ENCODE measurements at places on chromosomes 1 and 21.

DNA sequence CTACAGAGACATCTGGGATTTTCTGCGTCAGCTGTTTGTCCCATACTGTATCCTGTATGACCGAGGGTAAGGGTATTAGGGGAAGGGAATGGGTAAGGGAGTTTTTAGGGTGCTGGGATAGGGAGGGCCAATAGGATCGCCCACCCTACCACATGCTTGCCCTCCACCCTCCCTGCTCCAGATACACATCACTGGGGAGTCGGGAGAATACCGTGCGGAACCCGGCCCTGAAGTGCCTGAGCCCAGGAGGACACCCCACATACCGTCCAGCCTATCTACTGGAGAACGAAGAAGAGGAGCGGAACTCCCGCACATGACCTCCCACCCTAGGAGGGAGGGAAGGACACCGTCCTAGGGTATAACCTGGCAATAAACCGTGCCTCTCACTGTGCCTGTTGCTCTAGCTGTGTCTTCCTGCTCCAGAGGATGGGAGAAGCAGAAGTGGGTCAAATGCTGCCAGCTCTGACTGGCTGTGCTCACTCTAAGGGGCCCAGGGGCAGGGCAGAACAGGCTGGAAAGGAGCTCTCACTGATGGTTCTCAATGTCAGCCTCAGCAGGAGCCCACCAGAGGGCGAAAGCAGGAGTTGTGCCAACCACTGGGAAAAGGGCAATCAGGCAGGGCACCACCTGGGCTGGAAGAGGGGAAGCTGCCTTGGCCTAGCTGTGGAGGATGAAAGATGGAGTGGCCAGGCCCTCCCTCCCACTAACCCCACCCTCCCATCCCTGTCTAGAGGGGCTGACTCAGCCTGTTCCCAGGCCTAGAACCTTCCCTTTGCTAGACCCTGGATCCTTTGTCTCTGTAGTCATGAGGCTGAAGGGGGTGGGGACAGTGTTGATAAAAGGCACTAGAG is 440 bp upstream of the LENEP start:
- DNase-seq: no peak

DNA sequence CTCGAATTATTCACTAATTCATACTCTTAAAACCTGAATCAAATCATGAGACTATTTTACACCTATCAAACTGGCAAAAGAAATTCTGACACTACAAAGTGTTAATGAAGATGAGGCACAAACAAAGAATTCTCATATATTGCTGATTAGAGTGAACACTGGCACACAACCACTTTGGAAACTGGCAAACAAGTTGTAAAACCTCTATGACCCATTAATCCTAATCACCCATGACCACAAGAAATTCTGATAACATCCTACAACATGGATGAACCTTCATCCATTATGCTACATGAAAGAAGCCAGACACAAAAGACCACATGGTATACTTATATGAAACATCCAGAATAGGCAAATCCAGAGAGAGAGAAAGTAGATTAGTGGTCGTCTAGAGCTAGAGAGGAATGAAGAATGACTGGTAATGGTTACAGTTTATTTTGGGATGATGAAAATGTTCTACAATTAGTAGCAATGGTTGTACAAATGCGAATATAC is 8.5 kb downstream of the GPBP1L1 start:
- no peak for DNase-seq

- no peak for DNase-seq
Measured at GRCh38 chr1:206678490-206678889, 6.2 kb upstream of the MAPKAPK2 start.

- DNase-seq: no peak
Measured at GRCh38 chr1:72442262-72442661, 159.9 kb upstream of the NEGR1 start.

DNA sequence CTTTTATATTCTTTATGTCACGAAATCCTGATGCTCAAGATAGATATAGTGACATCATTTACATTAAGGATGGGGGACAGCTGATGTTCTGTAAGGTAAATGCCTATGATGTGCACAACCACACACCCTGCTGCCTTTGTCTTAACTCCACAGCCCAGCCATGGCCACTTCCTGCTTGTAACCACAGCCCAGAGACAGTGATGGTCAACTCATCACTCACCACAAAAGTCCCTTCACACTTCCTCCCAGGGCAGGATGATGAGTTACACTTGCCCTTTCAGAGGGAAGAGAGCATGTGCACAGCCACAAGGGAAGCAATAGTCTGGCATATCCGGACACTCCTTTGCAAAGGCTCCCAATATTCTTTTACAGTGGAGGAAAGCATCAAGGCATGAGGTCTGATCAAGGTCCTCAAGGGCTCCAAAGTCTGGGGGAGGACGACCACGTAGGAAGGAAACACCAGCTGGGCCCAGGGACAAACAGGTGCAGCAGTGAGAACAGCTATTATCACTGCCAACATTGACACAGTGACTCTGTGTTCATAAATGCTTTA is 53.8 kb downstream of the PLPP3 start:
- DNase-seq: peak; percentile 79

GRCh38 chr21:26881504-26882228 is 36.5 kb upstream of the ADAMTS1 start:
- DNase-seq: no peak

- no peak for DNase-seq
Measured at GRCh38 chr1:216900116-216900620, 176.9 kb upstream of the ESRRG start.

- DNase-seq: no peak
Measured at GRCh38 chr1:233081735-233082134, 131.3 kb downstream of the NTPCR start.

- DNase-seq: no peak
Measured at GRCh38 chr1:220594356-220594755, 66.4 kb downstream of the MARK1 start.

GRCh38 chr1:20739225-20739624 is 6.7 kb upstream of the SH2D5 start:
- no peak for DNase-seq

- no peak for DNase-seq
Measured at GRCh38 chr1:158945061-158945460, 13.7 kb downstream of the PYHIN1 start.

DNA sequence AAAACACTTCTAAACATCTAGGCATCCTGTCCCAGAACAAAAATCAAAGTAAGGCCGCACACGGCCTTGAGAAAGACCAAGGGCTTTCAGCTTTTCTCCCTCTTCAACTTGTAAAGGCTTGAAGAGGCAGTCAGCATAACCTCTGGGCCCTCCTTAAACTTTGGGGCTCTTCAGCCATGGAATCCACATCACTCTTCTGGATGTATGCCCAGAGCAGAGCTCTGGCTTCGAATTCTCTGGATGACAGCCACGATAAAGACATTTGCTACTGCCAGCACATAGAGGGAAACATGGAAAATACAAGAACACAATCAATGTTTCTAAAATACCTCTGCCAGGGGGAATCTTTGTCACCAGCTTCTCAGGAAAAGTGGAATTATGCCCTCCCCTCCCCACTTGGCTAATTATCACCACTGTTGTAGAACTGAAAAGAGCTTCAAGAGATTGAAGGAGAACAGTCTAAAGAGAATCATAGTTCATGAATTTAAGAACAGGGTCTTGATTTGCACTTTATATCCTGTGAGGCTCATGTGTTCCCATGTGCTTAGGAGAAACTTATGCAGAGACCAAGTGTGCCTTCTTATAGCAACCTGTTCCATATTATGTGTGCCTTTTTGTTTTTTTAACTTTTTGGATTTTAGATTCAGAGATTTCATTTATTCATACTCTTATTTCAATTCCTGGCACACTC is 39.0 kb upstream of the DPT start:
- no peak for DNase-seq

DNA sequence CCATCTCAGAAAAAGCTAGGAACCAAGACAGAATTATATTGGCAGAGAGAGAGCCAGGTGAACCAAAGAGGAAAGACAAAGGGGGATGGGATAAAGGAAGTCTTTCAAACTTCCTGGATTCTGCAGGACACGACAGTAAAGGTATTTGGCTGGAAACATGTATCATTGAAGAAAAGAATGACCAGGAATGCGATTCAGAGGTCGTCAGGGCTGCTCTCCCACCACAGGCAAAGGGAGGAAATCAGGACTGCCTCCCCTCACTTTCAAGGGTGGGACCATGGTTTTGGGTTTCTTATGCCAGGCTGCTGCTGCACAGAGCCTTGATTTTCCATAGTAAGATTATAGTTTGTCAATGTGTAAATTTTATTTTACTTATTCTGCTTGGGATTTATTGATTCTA is 848.8 kb downstream of the BRINP3 start:
- DNase-seq: no peak

DNA sequence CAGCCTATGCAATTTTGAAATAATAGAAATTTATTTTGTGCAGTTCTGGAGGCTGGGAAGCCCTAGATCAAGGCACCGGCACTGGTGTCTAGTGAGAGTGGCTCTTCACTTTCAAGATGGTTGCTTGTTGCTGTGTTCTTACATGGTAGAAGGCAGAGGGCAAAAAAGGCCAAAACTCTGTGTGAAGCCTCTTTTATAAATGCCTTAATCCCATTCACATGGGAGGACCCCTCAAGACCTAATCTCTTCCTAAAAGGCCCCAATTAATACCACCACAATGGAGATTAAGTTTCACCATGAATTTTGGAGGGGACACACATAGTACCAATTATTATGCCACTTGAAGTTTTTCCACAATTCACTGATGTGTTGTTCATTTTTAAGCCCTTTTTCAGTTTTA is 21.0 kb downstream of the PRKAB2 start:
- no peak for DNase-seq

GRCh38 chr1:113780374-113781146 is 21.3 kb upstream of the PHTF1 start:
- no peak for DNase-seq

DNA sequence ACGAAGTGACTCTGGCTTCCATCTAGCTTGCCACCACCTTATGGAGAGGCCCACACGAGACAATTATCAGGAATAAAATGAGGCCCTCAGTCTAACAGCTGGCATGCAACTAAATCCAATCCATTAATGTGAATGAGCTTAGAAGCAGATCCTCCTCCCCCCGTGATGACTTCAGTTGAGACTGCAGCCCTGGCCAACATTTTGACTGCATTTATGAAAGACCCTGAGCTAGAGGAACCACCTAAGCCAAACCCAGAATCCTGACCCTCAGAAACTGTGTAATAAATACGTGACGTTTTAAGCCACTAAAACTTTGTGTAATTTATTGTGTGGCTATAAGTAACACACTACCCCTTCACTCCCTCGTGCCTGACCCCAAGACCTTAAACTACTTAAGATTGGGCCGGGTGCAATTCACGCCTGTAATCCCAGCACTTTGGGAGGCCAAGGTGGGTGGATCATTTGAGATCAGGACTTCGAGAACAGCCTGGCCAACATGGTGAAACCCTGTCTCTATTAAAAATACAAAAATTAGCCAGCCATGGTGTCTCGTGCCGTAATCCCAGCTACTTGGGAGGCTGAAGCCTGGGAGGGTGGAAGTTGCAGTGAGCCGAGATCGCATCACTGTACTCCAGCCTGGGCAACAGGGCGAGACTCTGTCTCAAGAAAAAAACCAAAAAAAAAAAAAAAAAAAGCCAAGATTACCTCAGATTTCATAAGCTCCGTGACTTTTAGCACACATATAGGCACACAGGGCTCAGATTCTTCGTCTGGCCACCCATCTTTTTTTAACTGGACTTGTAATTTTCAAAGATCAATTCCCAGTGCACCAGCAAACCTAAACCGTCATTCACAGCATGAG is 72.5 kb downstream of the ENAH start:
- DNase-seq: no peak

DNA sequence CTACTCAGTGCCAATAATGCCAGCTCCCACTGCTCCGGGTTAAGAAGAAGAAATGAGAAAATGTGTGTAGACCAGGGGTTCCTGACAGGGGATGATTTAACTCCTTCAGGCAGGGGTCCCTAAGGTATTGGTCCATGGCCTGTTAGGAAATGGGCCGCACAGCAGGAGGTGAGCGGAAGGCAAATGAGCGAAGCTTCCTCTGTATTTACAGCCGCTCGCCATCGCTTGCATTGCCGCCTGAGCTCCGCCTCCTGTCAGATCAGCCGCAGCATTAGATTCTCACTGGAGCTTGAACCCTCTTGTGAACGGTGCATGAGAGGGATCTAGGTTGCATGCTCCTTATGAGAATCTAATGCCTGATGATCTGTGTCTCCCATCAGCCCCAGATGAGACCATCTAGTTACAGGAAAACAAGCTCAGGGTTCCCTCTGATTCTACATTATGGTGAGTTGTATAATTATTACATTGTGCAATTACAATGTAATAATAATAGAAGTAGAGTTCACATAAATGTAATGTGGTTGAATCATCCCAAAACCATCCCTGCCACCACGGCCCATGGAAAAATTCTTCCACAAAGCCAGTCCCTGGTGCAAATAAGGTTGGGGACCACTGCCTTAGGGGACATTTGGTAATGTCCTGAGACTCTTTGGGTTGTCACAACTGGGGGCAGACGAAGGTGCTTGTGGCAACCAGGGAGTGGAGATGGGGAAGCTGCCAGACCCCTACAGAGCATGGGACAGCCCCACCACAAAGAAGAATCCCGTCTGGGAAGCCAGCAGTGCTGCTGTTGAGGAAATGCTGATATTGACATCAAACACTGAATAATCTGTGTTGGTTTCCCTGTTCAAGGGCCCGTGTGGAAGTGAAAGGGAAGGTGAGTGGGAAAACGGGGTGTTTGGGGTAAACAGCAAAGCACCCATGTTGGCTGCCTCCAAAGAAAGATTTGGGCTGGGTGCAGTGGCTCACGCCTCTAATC is 60.8 kb downstream of the DHRS3 start:
- DNase-seq: no peak

DNA sequence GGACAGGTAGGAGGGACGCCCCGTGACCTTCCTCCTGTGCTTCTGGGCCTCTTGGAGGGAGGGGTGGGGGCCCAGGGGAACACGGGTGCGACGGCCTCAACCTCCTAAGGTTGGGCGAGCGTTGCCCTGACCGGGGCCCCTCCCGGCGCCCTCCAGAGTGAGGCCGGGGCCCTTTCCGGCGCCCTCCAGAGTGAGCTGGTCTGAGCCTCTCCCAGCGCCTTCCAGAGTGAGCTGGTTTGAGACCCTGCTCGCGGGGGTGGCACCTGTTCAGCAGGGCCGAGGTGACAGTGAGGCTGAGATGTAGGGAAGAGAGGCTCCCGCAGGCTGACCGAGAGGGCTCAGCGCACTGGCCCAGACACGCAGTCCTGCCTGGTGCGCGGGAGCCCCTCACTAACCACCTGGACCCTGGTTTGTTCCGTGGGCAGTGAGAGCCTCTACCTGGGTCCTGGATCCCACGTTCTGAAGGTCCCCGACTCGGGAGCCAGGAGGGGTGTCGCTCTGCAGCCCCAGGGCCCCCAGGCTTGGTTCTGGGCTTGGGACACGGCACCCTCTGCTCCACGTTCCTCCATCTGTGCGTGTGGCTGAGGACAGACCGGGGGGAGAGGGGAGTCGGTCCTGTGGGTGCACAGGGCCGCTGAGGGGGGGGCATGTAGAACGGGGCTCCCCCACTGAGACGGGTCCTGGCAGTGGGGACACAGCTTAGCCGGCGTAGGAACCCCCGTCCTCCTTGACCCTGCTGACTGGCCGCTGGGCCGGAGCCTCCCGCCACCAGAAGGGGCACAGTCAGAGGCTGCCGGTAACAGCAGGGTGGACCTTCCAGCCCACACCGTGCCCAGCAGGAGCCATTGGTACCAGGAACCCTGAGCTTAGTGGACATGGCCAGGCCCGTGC is 1.4 kb downstream of the COL6A1 start:
- DNase-seq: no peak
